ENCODE measurements at places on chromosomes 7 and 10.
A peak's percentile ranks its signal among the peaks of the same experiment; 100 is the strongest.

DNA sequence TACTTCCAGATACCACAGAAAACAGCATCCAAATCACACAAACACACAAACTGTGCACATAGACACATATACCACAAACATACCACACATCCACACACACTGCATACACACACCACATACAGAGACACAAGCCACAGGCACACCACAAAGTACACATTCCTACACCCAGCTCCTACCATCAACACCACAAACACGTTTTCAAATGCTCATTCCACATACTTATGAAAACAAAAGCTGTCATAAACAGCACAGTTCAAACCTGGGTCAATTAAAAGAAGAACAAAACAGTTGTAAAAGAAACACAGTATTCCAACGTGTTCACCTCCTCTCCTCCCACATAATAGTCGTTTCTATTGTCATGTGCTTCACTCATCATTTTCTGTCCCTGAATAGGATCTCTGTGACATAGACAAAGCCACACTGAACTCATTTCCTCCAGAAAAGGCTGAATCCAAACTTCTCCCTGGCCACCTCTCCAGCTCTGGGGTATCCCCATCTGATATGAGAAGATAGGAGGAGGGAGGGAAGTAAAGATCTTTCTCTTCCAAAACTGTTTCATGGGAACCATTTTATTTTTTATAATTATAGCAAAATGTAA lies 89.2 kb downstream of the CXCL12 start:
- DNase-seq = no peak

GRCh38 chr10:124579011-124579399 lies 117.4 kb downstream of the LHPP start:
- peak; percentile 58 for DNase-seq

- DNase-seq = no peak
Measured at GRCh38 chr7:142669074-142669654, 80.1 kb upstream of the PRSS1 start.

GRCh38 chr10:77746047-77746707 lies 108.6 kb upstream of the KCNMA1 start:
- no peak for DNase-seq

GRCh38 chr10:115947104-115947503 lies 325.9 kb downstream of the GFRA1 start:
- no peak for DNase-seq

- no peak for DNase-seq
Measured at GRCh38 chr10:5944389-5945189, 32.8 kb downstream of the IL15RA start.

DNA sequence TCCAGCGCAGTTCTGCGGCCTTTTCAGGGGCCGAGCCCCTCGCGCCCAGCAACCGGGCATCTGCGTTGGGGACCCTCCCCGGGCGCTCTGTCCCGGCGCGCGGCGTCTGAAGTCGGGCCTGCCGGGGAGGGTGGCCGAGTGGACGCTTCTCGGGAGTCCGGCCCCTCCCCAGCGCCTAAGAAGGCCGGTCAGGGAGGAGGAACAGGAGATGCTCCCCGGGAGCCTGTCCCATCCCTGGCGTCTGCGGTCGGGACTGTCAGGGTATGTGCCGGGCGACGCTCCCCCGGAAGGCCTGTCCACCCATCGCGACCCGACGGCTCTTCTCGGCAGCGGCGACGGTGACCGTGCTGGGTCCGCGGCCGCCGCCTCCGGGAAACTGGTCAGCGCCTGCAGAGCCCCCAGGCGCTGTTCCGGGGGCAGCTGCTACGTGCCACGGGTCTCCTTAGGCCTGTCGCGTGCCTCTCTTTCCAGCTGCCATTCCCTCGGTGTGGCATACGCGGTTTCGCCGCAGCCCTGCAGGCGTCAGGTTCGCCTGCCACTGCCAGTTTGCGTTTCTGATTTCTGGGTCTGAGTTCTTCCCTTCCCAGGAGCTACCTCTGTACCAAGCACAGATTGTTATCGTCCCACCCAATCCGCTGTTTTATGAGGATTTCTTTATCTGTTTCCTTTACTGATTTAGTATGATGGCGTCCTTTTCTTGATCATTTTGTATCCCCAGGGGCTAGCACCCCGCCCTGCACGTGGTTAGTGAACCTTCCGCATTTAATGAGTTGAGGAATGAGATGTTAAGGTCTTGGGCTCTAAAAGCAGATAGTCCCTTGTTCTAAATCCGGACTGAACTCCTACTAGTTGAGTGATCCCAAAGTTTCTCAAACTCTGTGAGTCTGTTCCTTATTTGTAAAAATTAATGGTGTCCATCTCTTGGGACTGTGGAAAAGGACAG lies 782 bp downstream of the IFIT5 start:
- peak; percentile 90 for DNase-seq

DNA sequence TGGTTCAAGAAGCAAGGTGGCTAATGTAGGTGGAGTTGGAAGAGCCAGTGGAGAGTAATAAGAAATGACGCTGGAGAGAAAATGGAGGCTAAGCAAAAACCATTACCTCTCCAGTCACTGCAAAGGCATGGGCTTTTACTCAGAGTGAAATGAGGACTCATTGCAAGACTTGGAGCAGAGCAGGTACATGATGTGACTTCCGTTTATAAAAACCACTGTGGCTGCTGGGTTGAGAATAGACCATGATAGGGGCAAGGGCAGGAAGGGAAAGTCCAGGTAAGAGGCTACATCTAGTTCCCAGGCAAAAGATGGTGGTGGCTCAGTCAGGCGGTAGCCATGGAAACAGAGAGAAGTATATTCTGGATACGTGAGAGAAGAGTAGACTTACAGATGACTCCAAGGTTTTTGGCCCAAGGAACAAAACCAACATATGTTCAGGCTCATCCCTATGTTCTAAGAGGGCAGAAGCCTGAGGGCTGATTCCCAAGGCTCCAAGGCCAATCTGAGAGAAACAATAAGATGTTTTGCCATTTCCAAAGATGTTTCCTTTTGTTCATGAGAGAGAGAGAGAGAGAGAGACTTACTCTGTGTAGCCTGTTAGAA lies 21.5 kb upstream of the PDE1C start:
- no peak for DNase-seq

- DNase-seq = no peak
Measured at GRCh38 chr10:113681533-113682470, 2.1 kb downstream of the CASP7 start.

GRCh38 chr10:129868449-129869035 lies 95.5 kb downstream of the EBF3 start:
- DNase-seq = no peak

- no peak for DNase-seq
Measured at GRCh38 chr10:117967149-117967650, 79.5 kb downstream of the RAB11FIP2 start.

DNA sequence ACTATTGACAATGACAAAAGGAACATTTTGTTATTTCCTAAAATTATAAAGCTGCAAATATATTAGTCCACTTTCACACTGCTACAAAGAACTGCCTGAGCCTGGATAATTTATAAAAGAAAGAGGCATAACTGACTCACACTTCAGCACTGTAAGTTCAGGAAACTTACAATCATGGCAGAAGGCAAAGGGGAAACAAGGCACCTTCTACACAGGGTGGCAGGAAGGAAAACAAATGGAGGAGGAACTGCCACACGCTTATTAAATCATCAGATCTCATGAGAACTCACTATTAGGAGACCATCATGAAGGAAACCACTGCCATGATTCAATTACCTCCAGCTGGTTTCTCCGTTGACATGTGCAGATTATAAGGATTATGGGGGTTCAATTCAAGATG lies 203.1 kb downstream of the TPK1 start:
- no peak for DNase-seq

DNA sequence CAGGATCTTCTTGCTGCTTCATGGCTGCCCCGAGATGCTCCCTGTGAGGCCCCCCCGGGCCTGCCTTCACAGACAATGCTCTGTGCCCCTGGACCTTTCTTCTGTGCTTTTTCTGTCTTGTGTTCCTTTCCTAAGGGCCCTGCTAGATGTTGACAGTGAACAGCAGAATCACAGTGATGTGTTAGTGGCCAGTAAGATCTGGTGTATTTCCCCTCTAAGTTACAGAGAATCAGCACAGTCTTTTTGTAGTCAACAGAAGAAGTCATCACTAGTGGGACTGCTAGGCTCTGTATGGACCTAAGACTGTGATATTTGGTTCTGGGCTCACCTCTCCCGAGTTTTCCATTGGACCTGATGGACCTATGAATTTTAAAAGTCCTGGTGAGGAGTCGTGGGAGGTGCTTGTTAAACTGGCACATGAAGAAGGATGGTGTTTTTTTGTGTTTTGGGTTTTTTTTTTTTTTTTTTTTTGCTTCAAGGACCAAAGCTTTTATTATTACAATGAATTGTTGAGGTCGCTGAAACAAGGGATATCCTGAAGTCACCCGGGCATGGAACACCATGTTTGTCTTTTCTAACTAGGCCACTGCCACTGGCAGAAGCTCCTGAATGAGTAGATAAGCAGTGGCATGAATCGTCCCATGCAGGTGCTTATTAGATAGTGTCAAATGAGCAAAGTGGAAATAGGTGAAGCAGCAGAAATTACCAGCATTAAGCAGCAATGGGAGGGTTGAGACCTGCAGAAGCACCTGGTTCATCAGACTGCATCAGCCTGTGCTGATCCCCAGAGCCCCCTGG lies 194.8 kb downstream of the CELF2 start:
- DNase-seq = no peak

- no peak for DNase-seq
Measured at GRCh38 chr10:64093946-64094535, 572.8 kb downstream of the REEP3 start.

GRCh38 chr7:36084485-36085091 lies 68.5 kb upstream of the EEPD1 start:
- no peak for DNase-seq

DNA sequence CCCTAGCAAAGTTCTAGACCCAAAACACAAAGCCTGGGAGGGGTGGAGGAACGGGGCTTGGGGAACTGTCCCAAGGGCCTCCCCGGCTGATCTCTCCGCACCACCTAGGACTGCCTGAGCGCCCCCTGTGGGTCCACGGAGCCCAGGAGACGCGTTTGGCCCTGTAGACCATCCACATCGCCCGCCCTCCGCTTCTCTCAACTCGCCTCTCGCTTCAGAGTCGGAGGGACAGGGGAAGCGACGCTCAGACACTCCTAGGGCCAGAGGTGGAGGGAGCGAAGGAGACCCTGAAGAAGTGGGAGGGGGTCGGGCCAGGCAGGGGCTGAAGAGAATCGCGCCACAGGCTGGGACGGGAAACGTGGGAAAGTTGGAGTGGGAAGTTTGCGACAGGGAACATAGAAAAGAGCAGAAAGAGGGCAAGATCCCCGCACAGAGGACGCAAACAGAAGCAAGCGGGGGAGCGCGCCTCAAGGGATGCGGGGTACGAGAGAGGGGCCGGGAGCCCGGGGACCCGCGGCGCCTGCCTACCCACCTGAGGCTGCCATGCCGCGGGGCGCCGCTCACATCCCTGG lies 378 bp downstream of the PIK3AP1 start:
- DNase-seq = peak; percentile 96

- DNase-seq = no peak
Measured at GRCh38 chr10:99461230-99461629, 30.8 kb upstream of the GOT1 start.

GRCh38 chr10:4742217-4742616 lies 83.8 kb upstream of the AKR1E2 start:
- DNase-seq = no peak

- no peak for DNase-seq
Measured at GRCh38 chr7:108210796-108211195, 80.6 kb upstream of the LAMB4 start.

DNA sequence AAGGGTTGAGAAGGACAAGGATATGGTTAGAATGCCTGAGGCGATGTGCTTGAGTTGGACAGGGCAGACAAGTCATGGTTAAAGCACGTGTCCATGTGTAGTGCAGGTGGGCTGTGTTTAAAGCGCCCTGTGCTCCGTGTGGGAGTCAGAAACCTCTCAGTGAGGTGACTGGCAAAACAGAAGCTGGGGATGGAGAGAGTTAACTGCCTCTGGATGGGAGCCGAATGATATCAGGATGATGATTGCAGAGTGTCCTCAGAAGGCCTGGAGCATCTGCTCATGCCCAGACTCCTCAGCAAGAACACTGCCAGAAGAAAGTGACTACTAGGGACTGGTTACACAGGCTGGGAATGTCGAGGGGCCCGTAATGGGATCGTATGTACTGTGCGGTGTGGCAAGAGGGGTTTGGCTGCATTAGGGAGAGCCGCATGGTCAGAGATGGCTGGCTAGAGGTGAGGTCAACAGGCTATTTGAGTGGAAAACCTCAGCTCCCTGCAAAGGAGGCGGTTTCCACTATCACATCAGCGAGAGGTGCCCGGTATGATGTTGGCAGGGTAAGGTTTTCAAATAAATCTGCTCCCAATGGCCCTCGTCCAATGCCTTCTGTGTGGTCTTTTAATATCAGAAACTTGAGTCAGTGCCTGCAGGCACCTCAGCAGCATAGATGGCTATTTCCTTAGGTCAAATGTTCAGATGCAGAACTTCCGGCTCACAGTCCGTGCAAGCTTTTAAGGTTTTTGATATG lies 26.1 kb upstream of the MRC1 start:
- DNase-seq = no peak

DNA sequence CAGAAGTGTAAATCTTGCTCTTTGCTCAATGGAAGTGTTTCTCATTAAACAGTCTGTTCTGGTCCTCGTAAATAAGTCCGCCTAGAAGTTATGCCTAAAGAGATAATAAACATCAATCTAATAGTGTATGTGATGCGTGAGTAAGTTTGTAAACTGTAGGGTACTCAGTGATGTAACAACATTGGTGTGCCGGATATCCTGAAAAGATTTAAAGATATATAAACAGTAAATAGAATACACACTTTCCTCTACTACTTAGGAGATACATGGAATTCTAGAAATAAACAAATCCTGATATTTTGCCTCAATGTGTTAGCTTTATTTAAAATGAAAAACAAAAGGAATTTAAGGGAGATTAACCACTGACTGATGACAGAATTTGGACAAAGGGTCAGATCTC lies 123.5 kb downstream of the AHR start:
- no peak for DNase-seq

GRCh38 chr7:3825491-3825890 lies 524.4 kb downstream of the SDK1 start:
- no peak for DNase-seq

DNA sequence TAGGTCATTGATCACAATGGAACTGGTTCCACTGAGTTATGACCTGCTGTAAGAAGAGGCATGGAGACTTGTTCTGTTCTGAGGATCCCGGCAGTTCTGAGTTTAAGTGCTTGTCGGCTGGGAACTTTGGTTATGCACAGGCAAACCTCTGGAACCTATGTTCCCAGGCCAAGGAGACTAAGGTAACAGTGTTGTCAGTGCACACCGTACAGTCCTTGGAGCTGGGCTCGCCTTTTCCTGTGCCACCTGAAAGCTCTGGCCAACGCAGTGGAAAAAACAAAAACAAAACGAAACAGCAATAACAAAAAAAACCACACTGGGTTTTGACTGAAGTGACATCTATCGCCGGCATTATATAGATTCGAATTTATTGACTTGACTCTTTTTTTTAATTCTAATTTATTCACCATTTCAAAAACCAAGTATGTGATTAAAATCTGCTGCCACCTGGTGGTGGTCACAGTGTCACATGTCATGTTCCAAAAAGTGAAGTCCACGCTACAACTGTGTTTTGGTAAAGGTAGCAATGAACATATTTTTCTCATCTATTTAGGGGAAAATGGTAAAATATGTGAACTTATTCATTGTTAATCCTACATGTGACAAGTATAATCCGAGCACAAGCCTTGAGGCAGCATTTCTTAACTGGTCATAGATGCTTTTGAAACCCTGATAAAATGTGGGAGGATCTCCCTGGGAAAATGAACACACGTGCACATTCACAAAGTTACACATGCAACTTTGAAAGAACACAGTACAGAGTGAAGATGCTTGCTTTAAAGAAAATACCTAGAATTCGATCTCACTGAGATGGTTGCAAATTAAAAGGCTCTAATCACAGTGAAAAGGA lies 113.8 kb upstream of the PPP2R2D start:
- no peak for DNase-seq

- DNase-seq = no peak
Measured at GRCh38 chr7:37550426-37550825, 101.8 kb upstream of the ELMO1 start.

Measured in spleen (tissue), 13 donors.